ENCODE measurements at places on chromosomes 13 and 19. TPM values are rescaled to one million over a fixed set of nuclear protein-coding genes. Genes with fewer than 3 reads are reported as not detected.

GRCh38 chr19:35164418-35164817 lies 9.9 kb downstream of the FXYD5 start:
- no peak for DNase-seq

GRCh38 chr19:41435936-41436673 lies 3.6 kb downstream of the DMAC2 start:
- DNase-seq = no peak

- DNase-seq = no peak
These were observed 7.0 kb downstream of the SLC1A6 start for GRCh38 chr19:14972676-14973075.

- no peak for DNase-seq
These were observed 16.7 kb upstream of the SERPINE3 start for GRCh38 chr13:51322826-51323225.

The ELSPBP1 gene
- total RNA-seq = not detected

The PROZ gene
- total RNA-seq = not detected

- no peak for DNase-seq
These were observed 2.1 kb downstream of the ZIC5 start for GRCh38 chr13:99969453-99969918.

The ZNF493 gene
- total RNA-seq = 6.2 TPM

The CAPN12 gene
- total RNA-seq = 0.51 TPM

DNA sequence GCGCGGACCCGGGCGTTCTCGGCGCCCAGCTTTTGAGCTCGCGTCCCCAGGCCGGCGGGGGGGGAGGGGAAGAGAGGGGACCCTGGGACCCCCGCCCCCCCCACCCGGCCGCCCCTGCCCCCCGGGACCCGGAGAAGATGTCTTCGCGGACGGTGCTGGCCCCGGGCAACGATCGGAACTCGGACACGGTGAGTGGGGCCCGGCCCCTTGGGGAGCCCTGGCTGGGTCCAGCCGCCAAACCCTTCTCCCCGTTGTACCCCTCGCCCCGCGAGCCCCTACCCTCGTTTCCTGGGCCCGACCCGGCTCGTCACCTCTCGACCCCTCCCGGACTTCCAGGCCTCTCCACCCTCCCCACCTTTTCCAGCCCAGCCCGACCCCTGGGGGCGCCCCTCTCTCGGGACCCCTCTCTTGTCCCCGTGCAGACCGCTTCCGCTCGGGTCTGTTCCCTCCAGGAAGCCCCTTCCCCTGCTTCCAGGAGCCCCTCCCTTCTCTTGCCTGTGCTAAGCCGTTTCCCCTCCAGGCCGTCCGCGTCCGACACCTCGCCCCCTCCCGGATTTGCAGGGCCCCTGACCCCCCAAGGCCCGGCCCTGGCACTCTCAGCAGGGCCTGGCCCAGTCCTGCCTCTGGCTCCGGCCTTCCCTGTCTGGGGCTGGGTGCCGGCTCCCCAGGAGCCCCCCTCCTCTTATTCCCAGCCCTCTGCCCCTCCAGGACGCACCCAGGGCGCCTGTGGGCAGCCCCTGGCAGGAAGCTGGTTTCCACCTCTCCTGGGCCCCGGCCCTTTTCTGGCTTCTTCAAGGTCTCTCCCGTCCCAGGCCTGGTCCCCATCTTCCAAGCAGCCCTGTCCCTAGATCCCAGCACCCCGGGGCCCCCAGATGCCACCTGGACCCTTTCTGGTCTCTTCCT lies 632 bp downstream of the MARK4 start:
- DNase-seq = no peak

- no peak for DNase-seq
These were observed 84.7 kb upstream of the MEDAG start for GRCh38 chr13:30821421-30821820.

- DNase-seq = no peak
These were observed at the start of gene HCST for GRCh38 chr19:35901854-35902661. Gene HCST (plus strand): TSS chr19:35902529. CDS start chr19:35902594, 65 bp downstream.

The CBLC gene
- 27.2 TPM for total RNA-seq

DNA sequence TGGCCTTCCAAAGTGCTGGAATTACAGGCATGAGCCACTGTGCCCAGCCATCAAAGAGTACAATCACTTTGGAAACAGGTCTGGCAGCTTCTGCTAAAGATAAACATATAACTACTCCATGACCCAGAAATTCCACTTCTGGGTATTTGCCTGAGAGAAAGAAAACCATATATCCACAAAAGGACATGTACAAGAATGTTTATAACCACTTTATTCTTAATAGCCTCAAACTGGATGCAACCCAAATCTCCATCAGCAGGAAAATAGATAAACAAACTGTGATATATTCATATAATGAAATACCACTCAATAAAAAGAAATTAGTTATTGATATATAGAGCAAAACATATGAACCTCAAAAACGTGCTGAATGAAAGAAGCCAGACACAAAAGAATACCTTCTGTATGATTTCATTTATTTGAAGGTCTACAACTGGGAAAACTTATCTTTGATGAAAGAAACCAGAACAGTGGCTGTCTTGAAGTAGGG lies 40.5 kb downstream of the TEX26 start:
- DNase-seq = no peak

Data from epithelial cell of proximal tubule (primary cell).